ENCODE measurements at places on chromosomes 5 and 9.
A peak's percentile ranks its signal among the peaks of the same experiment; 100 is the strongest.

GRCh38 chr5:14595891-14596290, 14.3 kb downstream of the OTULINL start:
- DNase-seq = no peak

GRCh38 chr5:118551031-118551430, 437.3 kb downstream of the DTWD2 start:
- DNase-seq = no peak

GRCh38 chr5:11143456-11144267, 382.6 kb upstream of the DAP start:
- DNase-seq = no peak

GRCh38 chr9:137453643-137454081, 5.5 kb downstream of the NSMF start:
- DNase-seq = peak; percentile 51

Measured in activated T-helper 1 cell treated with Interleukin-2 at 50 U/mL for 16 hours (primary cell).